ENCODE measurements at places on chromosomes 11 and 22. TPM values are rescaled to one million over a fixed set of nuclear protein-coding genes. Genes with fewer than 3 reads are reported as not detected.

Gene CCDC73
- polyA plus RNA-seq: not detected

Gene CHRDL2
- not detected for polyA plus RNA-seq

Gene RHOD
- polyA plus RNA-seq: 0.71 TPM

Gene CATSPERZ
- not detected for polyA plus RNA-seq

Gene SCN3B
- polyA plus RNA-seq: 0.10 TPM

Gene C22orf31
- polyA plus RNA-seq: not detected

Gene CDC45
- polyA plus RNA-seq: not detected

Gene BEST1
- polyA plus RNA-seq: 3.3 TPM

Gene LDHAL6A
- 0.50 TPM for polyA plus RNA-seq

DNA sequence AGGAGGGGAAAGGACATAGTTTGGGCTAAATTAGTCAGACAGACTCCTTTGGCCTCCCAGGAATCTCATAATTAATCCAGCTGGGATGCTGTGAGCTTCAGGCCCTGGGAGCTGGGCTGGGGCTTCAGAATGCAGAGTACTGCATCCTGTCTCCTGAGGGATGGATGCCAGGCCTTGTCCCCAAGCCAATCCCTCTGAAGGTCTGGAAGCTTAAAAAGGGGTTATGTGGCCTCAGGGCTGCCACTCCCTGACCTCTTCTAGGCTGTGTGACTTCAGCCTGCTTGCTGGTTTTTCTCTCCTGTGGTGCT is 6.9 kb upstream of the LRRC32 start:
- H3K36me3 ChIP-seq: no peaks in the 10 kb centered on the region
- peak overlapping the region; percentile 17 for H3K27ac ChIP-seq
- H3K4me3 ChIP-seq: no peak overlapping the region
- no peak for DNase-seq
- H3K4me1 ChIP-seq: peaks cover 61% of the 10 kb centered on the region
- peaks cover 58% of the 10 kb centered on the region for H3K27me3 ChIP-seq

DNA sequence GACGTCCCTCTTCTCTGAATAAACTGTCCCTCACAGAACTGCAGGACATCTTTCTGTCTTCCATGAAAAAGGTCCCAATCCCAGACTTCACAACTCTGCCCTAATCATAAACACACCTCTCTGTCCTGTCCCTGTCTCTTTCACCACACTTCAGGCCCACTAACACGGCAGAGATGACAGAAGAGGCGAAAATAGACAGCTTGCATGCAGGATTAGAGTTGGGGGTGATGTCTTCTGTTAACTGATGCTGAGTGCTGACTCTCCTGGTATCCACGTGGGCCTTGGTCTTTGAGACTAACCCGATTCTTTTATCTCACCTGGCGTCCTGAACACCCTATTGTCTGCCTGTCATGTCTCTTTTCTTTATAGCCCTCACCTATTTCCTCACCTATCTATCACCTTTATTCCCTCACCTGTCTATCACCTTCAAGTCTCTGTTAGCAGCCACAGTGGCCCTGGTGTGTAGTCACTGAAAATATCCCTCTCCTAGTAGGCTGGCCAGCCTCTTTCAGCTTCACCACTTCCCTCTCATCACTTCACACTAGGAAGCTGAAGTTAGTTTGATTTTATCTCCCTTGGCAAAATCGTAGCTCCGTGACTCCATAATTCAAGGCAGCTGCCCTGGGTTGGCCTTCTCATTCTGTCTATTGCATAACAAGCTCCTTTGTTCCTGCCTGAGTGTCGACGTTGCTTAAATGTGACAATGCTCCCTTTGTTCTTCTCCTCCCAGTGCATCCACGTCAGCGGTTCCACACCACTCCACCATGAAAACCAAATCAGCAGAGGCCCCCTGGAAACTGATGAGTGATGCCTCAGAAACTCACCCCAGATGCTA is 30.6 kb upstream of the DRD2 start:
- no peak overlapping the region for H3K4me3 ChIP-seq
- H3K27ac ChIP-seq: no peak overlapping the region

DNA sequence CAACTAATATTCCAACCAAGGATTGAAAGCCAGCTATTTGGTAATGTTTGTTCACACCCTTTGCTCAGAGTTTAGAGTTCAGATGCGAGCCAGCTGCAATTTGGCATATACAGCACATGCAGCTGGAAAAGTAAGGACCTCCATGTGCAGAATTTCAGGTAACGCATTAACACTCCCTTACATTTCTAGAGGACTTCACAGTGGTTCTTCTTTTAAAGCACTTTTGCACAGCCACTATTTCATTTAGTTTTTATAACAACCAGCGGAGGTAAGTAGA is 3.4 kb downstream of the POU2AF3 start:
- H3K36me3 ChIP-seq: no peaks in the 10 kb centered on the region
- no peak overlapping the region for H3K4me3 ChIP-seq
- no peak overlapping the region for H3K27ac ChIP-seq
- H3K4me1 ChIP-seq: peaks cover 32% of the 10 kb centered on the region

DNA sequence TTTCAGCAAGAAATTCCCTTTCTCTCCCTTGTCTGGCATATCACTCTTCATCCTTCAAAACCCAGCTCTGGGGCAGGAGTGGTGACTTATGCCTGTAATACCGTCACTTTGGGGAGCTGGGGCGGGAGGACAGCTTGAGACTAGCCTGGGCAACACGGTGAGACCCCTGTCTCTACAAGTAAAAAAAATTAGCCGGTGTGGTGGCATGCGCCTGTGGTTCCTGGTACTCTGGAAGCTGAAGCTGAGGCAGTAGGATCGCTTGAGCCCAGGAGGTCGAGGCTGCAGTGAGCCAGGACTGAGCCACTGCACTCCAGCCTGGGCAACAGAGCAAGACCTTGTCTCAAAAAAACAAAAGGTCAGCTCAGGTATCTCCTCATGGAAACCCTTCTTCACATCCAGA is 1.4 kb upstream of the RCE1 start:
- no peaks in the 10 kb centered on the region for H3K27me3 ChIP-seq
- H3K4me3 ChIP-seq: peak overlapping the region; percentile 88
- H3K36me3 ChIP-seq: no peaks in the 10 kb centered on the region

DNA sequence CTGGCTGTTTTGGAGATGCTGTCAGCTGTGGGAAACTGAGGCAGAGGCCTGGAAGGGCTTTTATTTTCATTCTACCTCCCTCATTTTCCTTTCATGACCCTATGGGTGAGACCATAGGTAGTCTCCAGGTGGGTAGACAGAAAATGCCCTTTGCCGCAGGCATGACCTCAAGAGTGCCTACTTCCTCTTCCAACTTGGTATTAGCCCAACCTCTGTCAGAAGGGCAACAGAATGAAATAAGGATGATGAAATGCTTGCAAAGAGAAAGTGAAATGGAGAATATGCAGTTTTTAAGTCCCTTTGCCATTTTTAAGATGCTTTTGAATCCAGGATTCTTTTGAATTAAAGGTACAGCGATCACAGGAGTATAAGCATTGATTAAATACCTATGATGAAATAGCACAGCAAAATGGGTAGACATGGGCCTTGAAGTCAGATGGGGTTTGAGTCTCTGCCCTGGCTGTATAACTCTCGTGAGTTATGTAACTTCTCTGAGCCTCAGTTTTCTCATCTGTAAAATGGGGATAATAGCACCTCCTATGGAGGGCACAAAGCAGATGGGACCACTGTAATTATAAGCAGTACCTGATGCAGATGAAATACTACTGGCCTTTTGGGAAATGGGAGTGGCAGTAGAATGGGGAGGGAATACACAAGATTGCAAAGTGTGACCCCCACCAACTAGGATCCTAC is 3.7 kb downstream of the ASPHD2 start:
- H3K27ac ChIP-seq: peak overlapping the region; percentile 92
- peak overlapping the region; percentile 51 for H3K4me3 ChIP-seq
- no peaks in the 10 kb centered on the region for H3K27me3 ChIP-seq

- no peaks in the 10 kb centered on the region for H3K4me1 ChIP-seq
- H3K27me3 ChIP-seq: peaks cover 22% of the 10 kb centered on the region
- no peak overlapping the region for H3K27ac ChIP-seq
- no peak overlapping the region for H3K4me3 ChIP-seq
- DNase-seq: no peak
- no peaks in the 10 kb centered on the region for H3K36me3 ChIP-seq
Observed at GRCh38 chr22:43731988-43732387, 80.1 kb downstream of the EFCAB6 start.

GRCh38 chr11:77470971-77471370 is 2.9 kb downstream of the PAK1 start:
- no peaks in the 10 kb centered on the region for H3K36me3 ChIP-seq
- no peak overlapping the region for H3K4me3 ChIP-seq
- H3K27ac ChIP-seq: no peak overlapping the region

DNA sequence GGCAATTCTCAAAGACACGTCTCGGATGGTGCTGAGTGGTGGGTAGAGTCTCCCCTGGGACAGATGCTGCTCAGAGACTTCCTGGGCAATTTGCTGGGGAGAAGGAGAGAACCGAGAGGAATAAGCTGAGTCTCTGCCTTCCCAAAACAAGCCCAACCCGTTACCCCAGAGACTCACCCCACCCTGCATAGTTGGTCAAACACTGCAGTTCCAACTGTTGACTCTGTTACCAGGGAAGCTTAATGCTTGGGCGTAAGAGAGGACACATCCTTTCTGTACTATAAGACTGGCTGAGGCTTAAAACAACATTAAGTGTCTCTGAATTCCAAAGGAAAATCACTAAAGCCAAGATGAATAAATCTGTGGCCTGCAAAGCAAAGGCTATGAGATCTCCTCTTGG is 68.1 kb downstream of the CCDC81 start:
- H3K36me3 ChIP-seq: no peaks in the 10 kb centered on the region
- H3K4me1 ChIP-seq: no peaks in the 10 kb centered on the region
- DNase-seq: no peak
- H3K4me3 ChIP-seq: no peak overlapping the region
- H3K27me3 ChIP-seq: no peaks in the 10 kb centered on the region
- no peak overlapping the region for H3K27ac ChIP-seq

GRCh38 chr11:130555251-130555841 is 106.9 kb downstream of the ADAMTS15 start:
- peaks cover 10% of the 10 kb centered on the region for H3K27me3 ChIP-seq
- no peaks in the 10 kb centered on the region for H3K36me3 ChIP-seq
- no peak for DNase-seq
- no peak overlapping the region for H3K27ac ChIP-seq
- no peaks in the 10 kb centered on the region for H3K4me1 ChIP-seq

DNA sequence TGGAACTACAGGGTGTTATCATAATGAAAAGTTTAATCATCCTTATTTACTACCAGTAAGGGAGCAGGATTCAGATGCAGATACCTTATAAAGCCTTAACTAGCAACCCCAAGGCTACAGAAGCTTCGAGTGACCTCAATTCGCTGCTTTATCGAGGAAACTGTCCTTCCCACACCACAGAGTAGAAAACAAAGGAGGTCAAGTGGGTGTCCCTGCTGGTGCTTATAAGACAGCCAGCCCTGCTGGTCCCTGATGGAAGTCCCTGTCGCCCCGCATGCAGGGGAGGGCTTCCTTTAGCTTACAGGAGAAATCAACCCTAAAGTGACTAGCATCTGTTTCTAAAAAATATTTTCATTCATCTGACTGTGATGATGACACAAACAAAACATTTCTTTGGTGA is 7.3 kb downstream of the MN1 start:
- no peak overlapping the region for H3K27ac ChIP-seq
- no peak overlapping the region for H3K4me3 ChIP-seq
- no peaks in the 10 kb centered on the region for H3K36me3 ChIP-seq

DNA sequence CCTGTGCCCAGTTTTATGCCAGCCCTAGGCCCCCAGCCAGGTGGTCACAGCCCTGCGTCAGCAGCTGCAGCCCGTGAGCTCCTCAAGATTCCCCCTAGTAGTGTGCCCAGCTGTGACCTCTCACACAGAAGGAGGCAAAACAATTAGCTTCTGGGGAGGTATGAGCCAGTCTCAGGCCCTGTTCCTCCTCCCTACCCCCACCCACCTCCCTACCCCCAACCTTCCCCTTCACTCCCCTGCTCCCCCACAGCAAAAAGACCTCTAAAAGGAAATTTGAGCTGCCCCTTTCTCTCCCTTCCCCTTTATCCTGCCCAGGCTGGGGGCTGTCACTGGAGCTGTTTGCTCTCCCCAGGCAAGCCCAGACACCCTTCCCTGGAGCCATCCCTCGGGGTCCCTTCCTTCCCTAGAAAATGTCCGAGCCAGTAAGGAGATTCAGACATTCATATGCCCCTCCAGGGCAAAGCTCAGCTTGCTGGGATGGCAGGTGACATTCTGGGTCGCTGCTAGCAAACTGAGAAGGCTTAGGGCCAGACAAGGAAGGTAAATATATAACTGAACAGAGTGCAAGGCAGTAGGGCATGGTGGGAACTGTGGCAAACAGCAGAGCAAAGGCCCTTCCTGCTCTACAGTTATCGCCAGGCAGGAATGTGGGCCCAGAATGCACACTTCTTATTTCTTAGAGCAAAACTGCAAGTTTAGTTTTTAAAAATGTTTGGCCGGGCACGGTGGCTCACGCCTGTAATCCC is 300.2 kb downstream of the MN1 start:
- no peak for DNase-seq
- no peak overlapping the region for H3K27ac ChIP-seq
- peaks cover 5% of the 10 kb centered on the region for H3K27me3 ChIP-seq
- H3K36me3 ChIP-seq: no peaks in the 10 kb centered on the region
- H3K4me1 ChIP-seq: no peaks in the 10 kb centered on the region
